ENCODE measurements at places on chromosomes 2 and 18.

DNA sequence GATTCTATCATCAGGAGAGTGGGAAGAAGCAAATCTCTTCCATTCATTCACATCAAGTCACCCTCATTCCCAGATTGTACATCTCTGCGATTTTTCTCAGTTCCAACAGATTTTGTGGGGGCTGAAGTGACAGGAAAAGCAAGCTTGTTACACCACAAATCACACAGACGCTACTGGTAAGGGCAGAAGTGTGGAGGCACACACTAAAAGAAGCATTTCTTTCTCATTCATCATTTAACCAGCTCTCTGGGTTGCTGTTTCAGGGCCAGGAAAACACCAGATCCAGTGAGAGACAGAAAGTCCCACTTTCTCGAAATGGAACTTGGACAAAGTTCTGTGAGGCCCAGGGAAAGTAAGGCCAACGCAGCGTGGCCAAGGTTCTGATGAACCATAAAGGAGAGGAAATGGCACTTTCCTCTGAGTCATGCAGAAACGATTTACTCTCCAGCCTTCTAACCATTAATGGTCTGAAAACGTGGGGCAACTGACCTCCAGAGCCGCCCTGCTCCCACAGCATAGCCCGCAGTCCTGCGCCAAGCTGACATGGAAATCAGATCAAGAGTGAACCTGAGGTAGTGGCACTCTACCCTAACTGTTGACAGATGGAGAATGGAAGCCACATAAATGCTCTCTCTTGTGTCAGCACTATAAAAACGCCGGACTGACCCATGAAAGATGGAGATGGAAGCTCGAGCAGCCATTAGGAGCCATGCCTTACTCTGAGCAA, 191.0 kb downstream of the C1D start:
- DNase-seq: peak; percentile 55

- no peak for DNase-seq
Measured at GRCh38 chr18:25313268-25313667, 38.7 kb downstream of the ZNF521 start.

- no peak for DNase-seq
Measured at GRCh38 chr2:16038621-16039020, 98.3 kb downstream of the MYCN start.

DNA sequence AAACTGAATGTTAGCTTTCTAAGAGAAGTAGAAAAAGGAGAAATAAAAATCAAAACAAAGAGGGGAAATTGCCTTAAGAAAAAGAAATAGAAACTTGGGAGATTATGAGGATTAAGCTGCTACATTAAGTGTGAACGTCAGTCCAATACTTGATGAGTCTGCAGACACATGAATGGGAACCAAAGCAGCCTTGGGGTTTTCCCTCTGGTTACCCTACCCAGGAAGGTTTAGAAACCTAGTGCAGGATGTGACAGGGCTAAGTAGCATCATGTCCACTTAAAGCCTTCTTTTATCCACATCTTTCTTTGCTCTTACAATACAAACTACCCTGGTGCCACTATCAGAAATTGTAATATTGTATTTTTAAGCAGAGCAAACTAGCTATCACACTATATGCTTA, 22.3 kb downstream of the SLC35F5 start:
- no peak for DNase-seq

DNA sequence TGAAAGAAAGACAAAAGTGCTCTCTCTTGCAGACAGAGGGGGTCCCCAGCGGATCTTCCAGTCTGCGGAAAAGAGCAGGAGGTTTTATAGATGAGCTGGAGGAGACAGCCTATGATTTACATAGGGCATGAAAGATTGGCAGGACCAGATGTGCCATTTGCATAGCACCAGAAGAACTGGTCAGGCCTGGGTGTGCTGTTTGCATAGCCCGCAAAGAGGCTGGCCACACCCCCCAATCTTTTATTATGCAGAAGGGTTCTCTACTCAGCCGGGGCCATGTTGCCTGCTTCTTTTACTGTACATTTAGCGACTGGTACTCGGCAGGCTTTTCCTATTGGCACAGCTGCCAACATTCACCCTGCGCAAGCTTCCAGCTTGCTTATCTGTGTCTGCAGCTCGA, 317.6 kb downstream of the GALR1 start:
- DNase-seq: no peak

DNA sequence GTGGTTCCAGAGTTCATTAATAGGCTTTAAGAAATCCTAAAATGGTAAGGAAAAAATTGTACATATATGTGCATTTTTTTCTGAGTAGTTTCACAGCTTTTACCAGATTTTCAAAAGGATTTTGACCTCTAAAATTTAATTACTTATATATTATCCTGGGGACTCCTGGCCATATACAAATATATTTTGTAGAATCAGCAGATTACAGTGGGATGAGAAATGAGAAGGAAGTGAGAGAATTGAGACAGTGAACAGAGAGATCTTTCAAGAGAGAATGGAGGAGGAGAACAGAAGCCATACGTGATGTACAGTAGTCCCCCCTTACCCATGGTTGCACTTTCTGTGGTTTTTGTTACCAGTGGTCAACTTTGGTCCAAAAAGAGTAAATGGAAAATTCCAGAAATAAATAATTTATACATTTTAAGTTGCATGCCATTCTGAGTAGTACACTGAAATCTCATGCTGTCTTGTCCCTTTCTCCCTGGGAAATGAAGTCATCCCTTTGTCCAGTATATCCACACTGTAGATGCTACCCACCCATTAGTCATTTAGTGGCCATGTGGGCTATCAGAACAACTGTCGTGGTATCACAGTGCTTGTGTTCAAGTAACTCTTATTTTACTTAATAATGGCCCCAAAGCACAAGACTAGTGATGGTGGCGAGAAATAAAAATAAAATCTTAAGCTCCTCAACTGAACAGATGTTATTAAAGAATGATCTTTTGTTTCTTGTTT, 130.4 kb upstream of the MYO3B start:
- DNase-seq: no peak

DNA sequence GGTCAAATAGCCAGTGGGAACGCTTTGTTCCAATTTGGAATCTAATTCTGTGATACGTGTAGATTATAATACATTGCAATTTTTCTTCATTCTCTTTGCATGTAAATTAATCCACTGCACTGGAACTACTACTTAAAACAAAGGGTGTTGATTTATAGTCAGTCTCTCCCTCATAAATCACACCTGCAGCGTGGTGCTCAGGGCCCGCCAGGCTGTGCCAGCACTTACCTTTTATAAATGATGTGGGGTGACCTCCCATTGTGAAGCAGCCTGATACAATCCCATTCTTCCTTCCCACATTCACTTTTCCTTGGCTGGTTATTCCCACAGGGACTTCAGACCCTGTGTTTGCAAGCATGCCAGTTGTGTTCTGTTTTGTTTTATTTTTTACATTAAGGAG, 302.3 kb upstream of the ID2 start:
- no peak for DNase-seq

DNA sequence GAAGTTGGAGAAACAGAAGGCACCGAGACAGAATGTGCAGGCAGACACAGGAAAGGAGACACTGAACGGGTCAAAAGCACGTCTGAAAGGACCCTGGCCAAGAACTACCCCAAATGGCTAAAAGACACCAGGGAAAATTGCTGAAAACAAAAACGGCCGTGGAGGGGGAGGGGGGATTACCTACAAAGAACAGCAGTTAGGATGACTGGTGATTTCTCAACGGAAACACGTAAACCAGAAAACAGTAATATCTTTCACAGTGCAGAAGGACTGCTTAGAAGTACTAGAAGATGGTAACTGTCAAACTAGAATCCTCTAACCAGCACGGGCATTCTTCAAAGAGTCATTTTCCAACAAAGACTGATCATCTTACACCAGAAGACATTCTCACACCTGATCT, 142.6 kb downstream of the HDAC4 start:
- no peak for DNase-seq

- no peak for DNase-seq
Measured at GRCh38 chr18:37253394-37254235, 312.0 kb downstream of the CELF4 start.

GRCh38 chr18:46660957-46661749, 4.1 kb upstream of the LOXHD1 start:
- DNase-seq: no peak

- DNase-seq: no peak
Measured at GRCh38 chr2:151175864-151176263, 85.8 kb downstream of the RBM43 start.

DNA sequence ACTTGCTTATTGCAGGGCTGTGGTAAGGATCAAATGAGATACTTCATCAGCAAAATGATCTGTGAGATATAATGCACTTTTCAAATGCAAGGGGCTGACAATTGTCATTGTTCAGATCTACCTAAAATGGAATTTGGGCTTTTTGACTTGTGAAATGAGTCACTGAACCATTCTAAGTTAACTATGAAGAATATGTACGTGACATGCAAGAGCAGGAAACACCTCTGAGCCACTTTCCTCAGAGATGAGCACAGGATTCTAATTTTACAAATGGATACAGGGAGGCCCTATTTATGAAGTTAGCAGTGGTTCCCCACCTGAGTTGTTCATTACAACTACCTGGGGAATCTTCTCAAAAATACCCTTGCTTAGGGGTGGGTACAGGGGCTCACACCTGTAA, 26.7 kb downstream of the CTLA4 start:
- no peak for DNase-seq

DNA sequence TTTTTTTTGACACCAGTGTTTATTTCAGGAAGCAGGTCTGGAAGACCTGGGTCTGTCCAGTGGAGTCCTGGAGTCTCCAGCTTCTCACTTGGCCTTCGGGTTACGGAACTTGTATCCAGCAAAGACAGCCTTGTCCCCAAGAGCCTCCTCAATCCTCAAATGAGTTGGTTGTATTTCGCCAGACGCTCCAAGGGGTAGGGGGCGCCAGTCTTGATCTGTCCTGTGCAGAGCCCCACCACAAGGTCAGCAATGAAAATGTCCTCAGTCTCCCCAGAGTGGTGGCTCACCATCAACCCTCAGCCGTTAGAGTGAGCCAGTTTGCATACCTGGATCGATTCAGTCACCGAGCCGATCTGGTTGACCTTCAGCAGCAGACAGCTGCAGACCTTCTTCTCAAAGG, 21.9 kb downstream of the ASXL2 start:
- no peak for DNase-seq

- DNase-seq: no peak
Measured at GRCh38 chr2:64675860-64676259, 22.1 kb upstream of the SERTAD2 start.

DNA sequence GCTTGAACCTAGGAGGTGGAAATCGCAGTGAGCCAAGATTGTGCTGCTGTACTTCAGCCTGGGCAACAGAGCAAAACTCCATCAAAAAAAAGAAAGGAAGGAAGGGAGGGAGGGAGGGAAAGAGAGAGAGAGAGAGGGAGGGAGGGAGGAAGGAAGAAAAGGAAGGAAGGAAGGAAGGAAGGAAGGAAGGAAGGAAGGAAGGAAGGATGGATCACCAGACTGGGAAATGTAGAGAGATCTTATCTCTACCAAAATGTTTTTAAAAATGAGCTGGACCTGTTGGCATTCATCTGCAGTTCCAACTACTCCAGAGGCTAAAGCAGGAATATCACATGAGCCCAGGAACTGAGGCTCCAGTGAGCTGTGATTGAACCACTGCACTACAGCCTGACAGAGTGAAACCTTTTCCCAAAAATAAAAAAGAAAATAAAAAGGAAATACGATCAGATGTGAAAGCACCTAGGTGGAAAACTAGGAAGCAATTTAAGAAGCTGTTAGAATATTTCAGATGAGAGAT, 239.4 kb downstream of the CDH7 start:
- no peak for DNase-seq

DNA sequence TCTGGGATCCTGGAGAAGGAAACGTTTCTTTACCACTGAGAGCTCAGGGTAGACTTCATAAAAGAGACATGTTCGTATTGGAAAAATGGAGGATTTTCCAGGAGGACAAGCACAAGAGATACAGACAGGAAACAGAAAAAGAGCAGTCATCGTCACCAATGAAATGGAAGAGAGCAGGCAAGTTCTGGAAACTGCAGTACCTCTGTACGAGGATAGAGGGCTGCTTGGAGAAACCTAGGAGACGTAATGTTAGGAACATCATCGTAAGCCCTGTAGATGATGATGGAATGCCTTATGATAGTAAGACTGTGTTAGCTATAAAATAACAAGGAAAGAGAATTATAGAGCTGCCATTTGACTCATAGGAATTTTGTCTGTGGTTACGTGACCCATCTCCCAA, 121.1 kb upstream of the KLHL14 start:
- no peak for DNase-seq

DNA sequence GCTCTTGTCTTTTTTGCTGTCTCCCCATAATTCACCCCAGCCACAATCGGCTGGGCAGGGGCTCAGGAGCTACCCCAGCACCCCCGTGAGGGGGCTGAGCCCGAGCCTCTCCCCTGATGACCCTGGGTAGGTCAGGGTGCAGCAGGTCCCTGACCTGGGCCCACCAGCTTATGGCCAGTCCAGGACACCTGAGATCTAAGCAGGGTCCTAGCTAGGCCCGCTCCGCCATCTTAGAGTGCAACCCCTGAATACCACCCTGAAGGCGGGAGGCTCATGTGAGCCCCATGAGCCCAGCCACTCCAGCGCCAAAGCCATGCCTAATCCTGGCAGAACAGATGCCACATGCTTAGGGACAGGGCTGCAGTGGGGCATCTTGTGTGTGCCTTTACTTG, 16.2 kb downstream of the STK25 start:
- no peak for DNase-seq

- DNase-seq: no peak
Measured at GRCh38 chr2:216012133-216012829, 1.1 kb downstream of the MREG start.

- no peak for DNase-seq
Measured at GRCh38 chr2:146259816-146260215, 1585.0 kb upstream of the ACVR2A start.

GRCh38 chr2:229571243-229571642, 143.1 kb downstream of the DNER start:
- DNase-seq: no peak

GRCh38 chr18:58271770-58272169, 227.7 kb downstream of the NEDD4L start:
- no peak for DNase-seq

- DNase-seq: no peak
Measured at GRCh38 chr2:241891315-241891987, 21.9 kb downstream of the RTP5 start.

GRCh38 chr2:12716282-12717190, at the start of gene TRIB2:
TRIB2 (plus strand) TSS chr2:12716936; CDS start chr2:12718308, 1,372 bp downstream.
- no peak for DNase-seq

GRCh38 chr2:189566046-189566445, 14.5 kb downstream of the SLC40A1 start:
- DNase-seq: no peak

GRCh38 chr2:16466821-16467151, 198.8 kb downstream of the CYRIA start:
- DNase-seq: no peak

DNA sequence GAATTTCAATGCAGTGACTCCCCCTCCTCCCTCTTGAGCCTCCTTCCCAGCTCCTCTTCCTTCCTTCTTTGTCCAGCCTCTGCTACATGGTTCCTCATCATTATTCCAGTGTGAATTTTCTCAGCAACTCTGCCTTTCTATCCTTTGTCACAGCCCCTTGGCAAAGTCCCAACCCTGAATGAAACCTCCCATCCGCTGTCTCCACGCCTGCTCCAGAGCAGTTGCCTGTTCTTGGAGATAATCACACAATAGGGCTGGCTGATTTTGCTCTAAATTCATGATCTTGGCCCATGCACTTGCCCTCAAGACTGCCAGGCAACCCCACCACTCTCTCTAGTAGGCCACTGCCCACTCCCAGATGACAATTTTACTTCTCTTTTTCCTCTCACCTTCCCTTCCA, 61.4 kb downstream of the BCL2L11 start:
- no peak for DNase-seq

- no peak for DNase-seq
Measured at GRCh38 chr2:172481507-172482262, 54.3 kb downstream of the ITGA6 start.

GRCh38 chr2:70799706-70800105, 9.3 kb upstream of the FIGLA start:
- DNase-seq: no peak

Measured in AG04449 (cell line).